ENCODE measurements at places on chromosomes 2 and 18. TPM values are rescaled to one million over a fixed set of nuclear protein-coding genes. Genes with fewer than 3 reads are reported as not detected.
A peak's percentile ranks its signal among the peaks of the same experiment; 100 is the strongest.

- no peak overlapping the region for H3K27ac ChIP-seq
- peaks cover 29% of the 10 kb centered on the region for H3K4me1 ChIP-seq
Observed at GRCh38 chr2:85706599-85707296, 12.6 kb downstream of the GNLY start.

- no peaks in the 10 kb centered on the region for H3K27me3 ChIP-seq
- DNase-seq, result peak; percentile 89
- peaks cover 15% of the 10 kb centered on the region for H3K4me1 ChIP-seq
- peaks cover 19% of the 10 kb centered on the region for H3K36me3 ChIP-seq
- peak within 1 kb of the TSS; percentile 98 for H3K4me3 ChIP-seq
Observed at GRCh38 chr2:218216674-218217359, at the start of gene ARPC2. Gene ARPC2, plus strand, starts transcription at chr2:218217189. Its CDS starts 282 bp downstream, at chr2:218217471.

GRCh38 chr2:84880645-84881521 lies at the start of gene TRABD2A:
Gene TRABD2A, minus strand, starts transcription at chr2:84881084. Its CDS starts 45 bp downstream, at chr2:84881039.
- no peaks in the 10 kb centered on the region for H3K36me3 ChIP-seq
- peak within 1 kb of the TSS; percentile 13 for H3K4me3 ChIP-seq
- DNase-seq, result peak; percentile 60

Gene ASAP2
- 4.3 TPM for total RNA-seq
